Neural progenitor cell (in vitro differentiated cells): ENCODE measurements at places on chromosomes 13 and 19.
A peak's percentile ranks its signal among the peaks of the same experiment; 100 is the strongest.

DNA sequence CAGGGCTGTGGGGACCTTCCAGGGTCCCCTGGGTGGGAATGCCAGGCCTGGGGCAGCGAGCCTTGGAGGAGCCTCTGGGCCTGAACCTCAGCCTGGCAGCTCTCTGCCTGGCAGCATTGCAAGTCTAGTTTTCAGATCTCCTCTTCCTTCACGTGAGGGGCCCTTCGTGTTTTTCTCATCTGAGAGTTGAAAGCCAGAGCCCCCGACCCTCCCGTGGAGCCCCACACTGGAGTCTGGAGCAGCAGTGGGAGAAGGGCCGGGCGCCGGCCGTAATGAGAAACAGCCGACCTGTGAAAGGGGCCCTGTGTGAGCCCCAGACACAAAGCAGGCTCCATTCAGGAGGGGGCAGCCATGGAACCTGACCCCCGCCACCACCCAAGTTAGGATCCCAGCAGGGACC, 19.3 kb downstream of the TMED1 start:
- no peak for DNase-seq

DNA sequence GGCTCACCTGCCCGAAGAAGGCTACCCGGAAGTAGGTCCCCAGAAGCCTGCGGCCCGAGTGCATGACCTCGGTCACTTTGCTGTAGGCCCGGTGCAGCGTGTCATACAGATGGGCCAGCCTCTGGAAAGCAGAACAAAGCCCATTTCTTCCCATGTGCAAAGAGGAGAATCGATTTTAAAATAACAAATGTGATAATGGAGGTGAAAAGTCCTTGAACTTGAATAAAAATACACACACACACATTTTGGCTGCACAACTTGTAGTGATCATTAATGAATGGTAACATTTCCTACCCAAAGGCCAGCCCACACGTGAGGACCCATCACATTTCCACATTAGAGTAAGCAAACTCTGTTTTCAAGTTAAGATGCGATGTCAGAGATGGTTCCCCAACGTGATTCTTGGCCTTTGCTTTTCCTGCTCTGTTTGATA, 56.9 kb upstream of the SLC15A1 start:
- no peak for DNase-seq

DNA sequence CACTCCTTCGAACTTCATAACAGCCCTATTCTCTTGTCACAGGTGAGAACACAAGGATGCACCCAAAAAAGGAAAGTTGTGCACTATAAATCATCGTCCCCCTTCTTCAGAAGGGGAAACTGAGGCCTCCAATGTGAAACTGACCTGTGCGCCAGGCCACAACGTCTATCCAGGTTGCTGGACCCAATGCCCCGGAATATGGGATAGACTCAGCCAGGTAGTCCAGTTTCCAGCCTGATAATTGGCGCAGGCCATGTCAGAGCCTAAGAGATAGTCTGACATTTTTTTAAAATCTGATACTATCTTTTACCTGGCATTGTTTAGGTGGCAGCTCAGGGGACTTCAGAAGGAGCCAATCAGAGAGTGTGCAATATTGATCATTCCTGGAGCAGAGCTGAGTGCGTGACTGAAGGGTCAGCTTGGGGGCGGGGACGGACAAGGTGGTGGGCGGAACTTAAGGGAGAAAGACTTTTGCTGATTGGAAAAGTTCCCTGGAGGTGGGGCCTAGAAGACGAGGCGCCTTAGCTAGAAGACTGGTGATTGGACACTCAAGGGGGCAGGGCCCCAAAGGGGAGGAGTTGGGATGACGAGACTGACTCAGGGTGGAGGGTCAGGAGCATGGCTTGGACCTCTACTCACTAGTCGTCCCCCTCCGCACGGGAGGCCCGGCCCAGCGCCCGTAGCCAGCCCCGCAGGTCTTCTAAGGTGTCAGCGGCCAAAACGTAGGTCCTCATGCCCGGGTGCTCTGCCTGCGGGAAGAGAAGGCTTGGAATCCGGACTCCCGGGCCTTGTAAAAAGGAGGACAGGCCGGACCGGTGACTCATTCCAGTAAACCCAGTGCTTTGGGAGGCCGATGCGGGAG, 8.5 kb downstream of the PLEKHA4 start:
- peak; percentile 37 for DNase-seq

GRCh38 chr19:11194173-11194572, 3.2 kb downstream of the KANK2 start:
- DNase-seq, result no peak

GRCh38 chr13:111359237-111359915, 38.9 kb downstream of the TEX29 start:
- DNase-seq, result peak; percentile 63

GRCh38 chr13:46122304-46122703, 17.5 kb upstream of the CPB2 start:
- DNase-seq, result no peak

DNA sequence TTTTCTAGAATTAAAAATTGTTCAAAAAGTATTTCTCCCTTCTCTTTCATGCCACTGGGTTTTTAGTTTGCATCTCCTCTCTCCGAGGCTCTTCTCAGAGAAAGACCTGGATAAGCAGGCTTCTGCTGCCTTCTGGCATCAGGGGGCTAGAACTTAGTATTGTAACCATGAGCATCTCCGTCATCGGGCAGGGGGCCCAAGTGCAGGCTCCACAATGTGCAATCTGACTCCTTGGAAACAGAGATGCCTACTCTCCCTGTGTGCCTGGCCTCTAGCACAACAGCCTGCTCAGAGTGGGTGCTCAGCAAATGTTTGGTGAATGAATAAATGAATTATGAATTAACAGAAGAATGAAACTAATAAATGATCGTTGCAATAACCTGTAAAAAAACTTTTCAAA, 45.6 kb upstream of the MTIF3 start:
- no peak for DNase-seq

DNA sequence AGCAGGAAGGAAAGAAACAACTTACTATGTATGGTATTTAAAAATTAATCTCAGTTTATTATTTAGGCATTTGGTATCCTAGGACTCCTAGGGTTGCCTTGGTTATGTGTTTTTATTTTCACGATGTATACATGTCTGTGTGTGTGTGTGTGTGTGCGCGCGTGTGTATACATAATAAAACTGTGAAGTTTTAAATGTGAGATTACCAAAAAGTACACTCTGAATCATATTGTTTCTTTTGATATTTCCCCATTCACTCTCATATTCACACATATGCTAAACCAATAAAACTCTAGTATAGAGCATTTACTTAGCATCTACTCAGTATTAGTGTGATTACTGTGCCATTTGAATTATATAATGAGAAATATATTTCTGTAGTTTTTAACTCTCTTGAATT, 30.8 kb upstream of the NDFIP2 start:
- DNase-seq, result no peak

- no peak for DNase-seq
Measured at GRCh38 chr19:32498648-32499200, 82.3 kb upstream of the PDCD5 start.

GRCh38 chr19:53823380-53824120, 564 bp downstream of the NLRP12 start:
- DNase-seq, result no peak

- DNase-seq, result no peak
Measured at GRCh38 chr19:47037766-47038165, 10.7 kb downstream of the TMEM160 start.

DNA sequence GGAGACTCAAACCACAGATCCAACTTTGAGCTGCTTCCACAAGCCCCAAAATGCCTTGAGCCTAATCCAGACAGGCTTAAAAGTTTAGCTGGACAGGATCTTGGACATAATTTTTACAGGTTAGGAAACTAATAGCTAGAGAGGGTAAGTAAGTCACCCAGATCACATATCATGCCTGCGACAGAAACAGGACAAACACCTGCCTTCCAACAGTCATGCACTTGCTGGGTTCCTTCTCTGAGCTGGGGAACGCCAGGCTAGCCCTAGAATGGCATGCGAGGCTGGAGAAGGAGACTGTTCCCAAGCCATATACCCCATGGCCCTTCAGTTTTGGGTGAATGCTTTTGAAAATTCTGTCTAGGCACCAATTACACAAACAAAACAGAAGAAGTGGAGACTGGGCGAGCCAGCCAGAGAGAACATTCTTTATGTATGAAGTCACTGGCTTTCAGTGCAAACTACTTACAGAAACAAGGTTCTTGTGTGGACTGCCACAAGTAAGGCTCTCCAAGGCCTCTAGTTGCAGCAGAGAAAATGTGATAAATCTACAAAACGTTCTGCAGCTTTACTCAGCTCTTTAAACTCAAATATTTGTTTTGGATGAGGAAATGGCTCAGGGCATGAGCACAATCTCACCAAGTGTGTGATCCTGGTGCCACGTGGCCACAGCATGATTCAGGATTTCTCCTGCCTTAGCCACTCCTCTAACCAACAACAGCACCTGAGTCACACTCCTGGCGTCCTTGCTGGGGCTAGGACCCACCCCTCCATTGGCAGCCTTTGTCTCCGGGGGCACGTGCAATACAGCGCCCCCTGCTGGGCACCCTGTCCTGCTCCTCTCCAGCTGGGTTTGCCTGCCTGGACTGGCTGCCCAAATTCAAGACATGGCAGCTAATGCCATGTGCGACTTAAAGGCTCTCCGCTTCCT, 73.4 kb upstream of the UBL3 start:
- peak; percentile 58 for DNase-seq

DNA sequence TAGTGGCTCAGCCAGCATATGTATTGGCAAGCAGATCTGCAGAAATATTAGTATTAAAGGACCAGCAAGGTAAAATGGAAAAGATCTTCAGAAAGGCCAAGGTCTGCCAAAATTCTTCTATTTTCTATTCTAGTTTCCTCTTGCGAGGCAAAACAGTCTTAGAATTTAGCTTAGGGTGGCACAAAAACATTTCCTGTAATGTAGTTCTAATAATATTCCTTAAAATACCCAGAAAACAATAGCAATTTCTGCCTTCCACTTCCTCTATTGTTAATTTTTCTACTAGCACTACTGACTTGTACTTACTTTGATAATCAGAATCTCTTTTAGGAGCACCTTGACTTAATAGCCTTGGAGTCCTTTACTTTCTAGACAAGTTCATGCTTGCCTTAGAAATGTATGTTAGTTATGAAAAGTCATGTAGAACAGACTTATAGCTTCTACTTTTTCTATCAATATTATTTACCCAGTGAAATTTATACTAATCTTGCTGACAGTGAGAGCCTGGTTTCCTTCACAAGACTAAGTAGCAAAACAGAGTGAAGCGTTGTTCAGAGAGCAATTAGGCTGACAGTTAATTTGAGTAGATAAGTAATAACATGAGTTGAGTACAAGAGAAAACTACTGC, 23.9 kb upstream of the LPAR6 start:
- no peak for DNase-seq

DNA sequence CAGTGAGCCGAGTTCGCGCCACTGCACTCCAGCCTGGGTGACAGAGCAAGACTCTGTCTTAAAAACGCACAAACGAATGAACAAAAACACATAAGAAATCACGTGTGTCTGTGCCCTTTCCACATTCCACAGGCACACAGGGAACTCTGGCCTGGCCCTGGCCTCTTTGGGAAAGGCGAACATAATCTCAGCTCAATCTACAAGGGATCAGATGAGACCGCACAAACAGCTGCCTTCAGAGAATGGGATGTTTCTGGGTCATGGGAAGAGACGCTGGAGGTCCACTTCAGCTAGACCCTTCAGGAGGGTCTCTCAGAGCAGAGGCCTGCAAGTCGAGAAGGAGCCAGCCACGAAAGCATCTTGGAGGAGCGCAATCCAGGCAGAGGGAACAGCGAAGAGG, 6.3 kb upstream of the CRTC1 start:
- no peak for DNase-seq

DNA sequence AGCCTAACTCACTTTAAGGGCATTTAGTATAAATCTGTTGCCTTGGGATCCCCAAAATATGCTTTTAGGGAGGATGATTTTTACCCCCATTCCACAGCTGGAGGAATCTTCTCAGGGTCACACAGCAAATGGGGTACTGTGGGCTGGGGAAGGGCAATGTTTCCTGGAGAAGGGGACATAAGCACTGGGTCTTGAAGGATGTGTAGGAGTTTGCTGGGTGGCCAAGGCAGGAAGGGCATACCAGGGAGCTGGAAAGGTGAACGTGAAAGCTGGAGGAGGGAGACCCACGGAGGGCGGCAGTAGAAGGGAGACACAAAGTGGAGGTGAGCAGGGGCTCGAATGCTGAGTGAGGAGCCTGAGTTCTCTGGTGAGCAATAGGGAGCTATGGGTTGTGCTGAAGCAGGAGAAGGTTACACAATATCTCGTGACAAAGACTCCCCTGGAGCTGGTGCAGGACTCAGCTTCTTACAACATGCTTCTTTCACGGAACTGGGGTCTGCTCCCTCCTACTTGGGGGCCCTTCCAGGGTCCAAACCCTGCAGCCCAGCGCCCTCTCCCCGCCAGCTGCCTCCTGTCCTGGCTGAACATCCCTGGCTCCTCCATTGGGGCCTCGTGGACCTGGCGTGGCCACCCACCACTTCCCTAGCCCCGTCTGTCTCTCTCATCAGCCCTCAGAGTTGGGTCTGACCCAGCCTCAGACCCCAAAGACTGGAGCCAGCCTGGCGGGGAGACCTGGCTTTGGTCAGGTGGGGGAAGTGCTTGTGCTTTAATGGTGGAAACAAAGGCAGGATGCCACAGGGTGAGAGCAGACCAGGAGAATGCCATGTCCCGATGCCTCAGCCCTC, 11.1 kb downstream of the CILP2 start:
- DNase-seq, result no peak
